ENCODE measurements at places on chromosomes 13 and 19.
A peak's percentile ranks its signal among the peaks of the same experiment; 100 is the strongest.

- no peak for DNase-seq
These were observed 10.6 kb downstream of the CSNK1A1L start for GRCh38 chr13:37094840-37095239.

GRCh38 chr19:45455707-45456499 lies 11.9 kb upstream of the FOSB start:
- peak; percentile 99 for DNase-seq

GRCh38 chr13:52892925-52893324 lies 44.5 kb upstream of the PCDH8 start:
- DNase-seq = no peak

DNA sequence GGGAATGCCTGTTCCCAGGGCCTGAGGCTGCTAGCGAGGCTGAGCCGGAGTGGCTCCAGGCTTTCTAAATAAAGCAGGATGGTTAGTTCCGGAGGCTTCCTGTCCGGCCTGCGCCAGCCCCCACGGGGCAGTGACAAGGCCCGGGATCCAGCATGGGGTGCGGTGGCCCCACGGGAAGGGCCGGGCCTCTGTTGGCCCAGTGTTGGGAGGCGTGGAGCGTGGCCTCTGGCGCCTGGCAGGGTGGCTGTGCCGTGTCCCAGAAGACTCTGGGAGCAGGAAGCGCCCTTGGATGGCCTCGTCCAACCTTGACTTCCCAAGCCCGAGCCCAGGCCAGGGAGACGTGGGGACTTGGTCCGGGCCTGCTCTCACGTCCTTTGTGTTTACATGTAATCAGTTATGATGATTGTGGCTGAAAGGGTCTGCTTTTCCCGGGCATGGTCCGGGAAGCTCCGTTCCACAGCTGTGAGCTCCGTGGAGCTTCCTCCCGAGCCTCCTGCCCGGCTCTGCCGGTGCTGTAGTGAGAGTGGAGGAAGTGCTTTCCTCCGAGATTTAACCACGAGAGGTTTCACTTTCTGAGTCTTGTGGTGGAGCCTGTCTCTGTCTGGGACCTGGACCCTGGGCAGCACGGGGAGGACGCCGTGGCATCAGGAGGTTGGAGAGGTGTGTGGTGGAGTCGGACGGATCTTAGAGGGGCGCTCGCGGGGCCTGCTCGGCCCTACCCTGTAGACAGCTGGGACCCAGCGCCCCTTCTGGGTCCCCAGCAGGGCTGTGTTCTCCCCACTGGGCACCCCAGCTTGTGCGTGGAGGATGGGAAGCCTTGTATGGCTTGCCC lies 4.6 kb downstream of the GNA11 start:
- DNase-seq = no peak

GRCh38 chr19:51158474-51159129 lies 16.5 kb downstream of the SIGLEC7 start:
- DNase-seq = peak; percentile 74

DNA sequence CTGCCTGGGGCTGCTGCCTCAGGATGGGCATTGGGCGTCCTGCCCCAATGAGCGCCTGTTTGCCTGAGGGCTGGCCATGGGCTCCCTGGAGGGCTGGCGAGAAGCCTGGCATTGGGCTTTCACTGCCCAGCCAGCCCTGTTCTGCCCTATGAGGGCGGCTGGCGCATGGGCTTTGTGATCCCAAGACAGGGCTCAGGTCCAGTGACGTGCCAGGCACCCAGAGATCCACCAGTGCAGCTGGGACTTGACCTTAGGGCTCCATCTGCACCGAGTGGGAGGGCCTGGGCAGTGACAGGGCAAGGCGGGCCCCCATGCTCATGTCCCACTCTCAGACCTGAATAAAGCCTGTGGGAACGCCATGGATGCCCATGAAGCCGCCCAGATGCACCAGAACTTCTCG lies 34.3 kb downstream of the MAU2 start:
- no peak for DNase-seq

- no peak for DNase-seq
These were observed 43.8 kb downstream of the SERP2 start for GRCh38 chr13:44417446-44417845.

- DNase-seq = no peak
These were observed 17.8 kb downstream of the GPR12 start for GRCh38 chr13:26742691-26743358.

- no peak for DNase-seq
These were observed 219.1 kb downstream of the IRS2 start for GRCh38 chr13:109567315-109567714.

GRCh38 chr13:112618501-112618900 lies 30.5 kb upstream of the TUBGCP3 start:
- no peak for DNase-seq

- no peak for DNase-seq
These were observed 196.9 kb downstream of the ZIC5 start for GRCh38 chr13:99774644-99775043.

GRCh38 chr19:34578751-34579150 lies 97.2 kb downstream of the WTIP start:
- no peak for DNase-seq

DNA sequence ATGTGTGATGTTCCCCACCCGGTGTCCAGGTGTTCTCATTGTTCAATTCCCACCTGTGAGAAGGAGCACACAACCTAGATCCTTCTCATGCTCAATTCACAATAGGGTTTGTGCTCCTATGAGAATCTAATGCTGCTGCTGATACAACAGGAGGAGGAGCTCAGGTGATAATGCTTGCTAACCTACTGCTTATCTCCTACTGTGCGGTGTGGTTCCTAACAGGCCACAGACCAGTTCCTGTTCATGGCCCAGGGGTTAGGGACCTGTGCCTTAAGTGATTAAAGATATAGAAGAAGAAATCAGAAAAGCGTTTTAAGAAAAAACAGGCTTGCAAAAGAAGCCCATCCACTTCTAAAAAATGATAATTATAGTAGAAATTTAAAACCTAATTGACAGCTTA lies 17.5 kb downstream of the DLEU7 start:
- no peak for DNase-seq

- no peak for DNase-seq
These were observed 77.3 kb downstream of the ZNF486 start for GRCh38 chr19:20244356-20244755.

- no peak for DNase-seq
These were observed 49.3 kb upstream of the EEF1AKMT1 start for GRCh38 chr13:20823071-20823470.

DNA sequence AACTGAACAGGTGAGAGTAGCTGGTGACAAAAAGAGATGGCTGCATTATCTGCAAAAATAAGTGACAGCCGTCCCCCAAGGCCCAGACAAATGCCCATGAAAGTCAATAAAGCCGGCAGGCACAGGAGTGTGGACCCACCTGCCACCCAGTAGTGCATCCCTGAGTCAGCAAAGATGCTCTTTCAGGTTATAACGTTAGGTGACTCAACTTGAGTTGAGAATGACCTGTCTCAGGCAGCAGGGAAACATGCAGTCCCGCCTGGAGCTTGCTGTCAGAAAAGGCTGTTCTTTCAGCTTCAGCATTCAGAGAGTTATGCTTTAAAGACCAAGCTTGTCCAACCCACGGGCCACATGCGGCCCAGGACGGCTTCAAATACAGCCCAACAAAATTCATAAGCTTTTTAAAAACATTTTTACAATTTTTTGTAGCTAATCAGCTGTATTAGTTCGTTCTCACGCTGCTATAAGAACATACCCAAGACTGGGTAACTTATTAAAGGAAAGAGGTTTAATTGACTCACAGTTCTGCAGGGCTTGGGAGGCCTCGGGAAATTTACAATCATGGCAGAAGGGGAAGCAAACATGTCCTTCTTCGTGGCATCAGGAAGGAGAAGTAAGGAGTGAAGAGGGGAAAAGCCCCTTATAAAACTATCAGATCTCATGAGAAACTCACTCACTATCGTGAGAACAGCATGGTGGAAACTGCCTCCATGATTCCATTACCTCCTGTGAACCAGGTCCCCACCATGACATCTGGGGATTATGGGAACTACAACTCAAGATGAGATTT lies 110.4 kb downstream of the RAB20 start:
- no peak for DNase-seq

DNA sequence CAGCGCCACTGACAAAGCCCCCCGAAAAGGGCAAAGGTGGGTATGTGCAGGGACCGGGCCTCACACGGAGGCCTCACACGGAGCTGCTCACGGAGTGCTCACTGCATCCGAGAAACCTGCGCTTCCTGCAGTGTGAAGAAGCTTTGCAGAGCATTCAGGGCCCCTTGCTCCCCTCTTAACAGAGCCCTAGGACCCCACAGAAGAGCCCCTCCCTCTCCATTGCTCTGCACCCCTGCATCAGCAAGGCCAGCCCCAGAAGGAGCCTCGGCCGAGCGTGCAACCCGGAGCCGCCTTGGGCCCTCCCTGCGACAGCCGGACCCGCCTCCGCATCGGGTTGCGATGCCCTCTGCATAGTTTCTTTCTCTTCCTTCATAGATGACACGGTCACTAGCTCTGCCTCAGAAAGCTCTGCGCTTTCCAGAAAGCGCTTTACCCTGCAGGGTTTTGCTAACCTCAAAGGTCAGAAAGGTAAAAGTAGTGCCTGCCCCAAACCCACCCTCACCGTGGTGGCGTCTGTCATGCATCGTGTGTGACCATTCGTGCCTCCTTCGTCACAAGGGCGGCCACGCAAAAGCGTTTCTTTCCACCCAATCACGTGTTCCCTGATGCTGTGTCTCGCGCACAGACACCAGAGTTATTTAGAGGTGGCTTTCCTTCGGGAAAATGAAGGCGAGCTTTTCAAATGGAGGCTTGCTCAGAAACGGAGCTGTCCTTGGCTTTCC lies 15.7 kb upstream of the F7 start:
- no peak for DNase-seq

DNA sequence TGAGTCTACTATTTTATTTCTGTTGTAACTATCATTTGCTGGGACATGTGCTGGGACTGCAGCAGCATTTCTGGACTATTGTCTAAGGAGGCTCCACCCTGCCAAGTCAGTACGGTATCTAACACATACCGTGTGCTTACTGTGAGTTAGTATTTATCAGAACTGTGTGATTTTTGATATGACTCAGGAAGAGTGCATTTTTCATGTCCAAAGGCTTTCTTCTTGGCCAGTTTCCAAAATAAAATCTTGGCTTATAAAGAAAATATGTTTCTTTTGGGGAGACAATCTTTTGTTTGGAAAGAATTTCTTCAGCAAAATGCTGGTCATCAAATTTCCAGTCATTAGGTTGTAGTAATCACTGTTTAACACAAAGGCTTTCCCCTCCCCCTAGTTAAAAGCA lies 11.6 kb downstream of the PARP4 start:
- DNase-seq = no peak

- peak; percentile 1 for DNase-seq
These were observed 113.0 kb downstream of the SLC7A1 start for GRCh38 chr13:29482504-29482903.

DNA sequence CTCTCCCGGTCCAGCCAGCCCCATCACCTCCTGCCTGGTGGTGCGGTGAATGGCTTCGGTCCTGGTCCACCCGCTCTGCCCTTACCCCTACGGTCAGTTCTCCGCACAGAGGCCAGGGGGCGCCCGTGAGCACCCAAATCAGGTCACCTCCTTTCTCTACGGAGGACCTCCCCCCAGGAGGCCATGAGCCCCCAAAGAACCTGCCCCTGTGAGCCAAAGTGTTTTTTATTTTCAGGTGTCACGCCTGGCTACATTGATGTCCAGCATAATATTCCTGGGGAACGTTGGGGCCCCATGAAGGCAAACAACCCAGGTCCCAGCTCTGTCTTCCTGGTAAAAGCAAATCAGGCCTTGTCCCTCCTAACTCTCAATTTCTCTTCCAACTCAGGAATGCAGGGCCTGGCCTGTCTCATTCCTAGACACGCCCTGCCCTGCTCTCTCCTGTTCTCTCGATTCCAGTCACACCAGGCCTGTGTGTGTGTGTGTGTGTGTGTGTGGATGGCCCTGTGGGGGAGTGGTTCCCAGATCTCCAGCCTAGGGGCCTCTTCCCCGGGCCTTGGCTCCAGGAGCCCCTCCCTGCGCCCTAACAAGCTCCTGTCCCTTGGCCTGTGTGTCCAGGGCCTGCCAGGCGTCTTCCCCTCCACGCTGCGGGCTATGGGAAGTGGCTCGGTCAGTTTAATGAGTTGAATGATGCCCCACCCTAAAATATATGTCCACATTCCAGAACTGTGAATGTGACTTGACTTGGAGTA lies 9.7 kb upstream of the GIPC1 start:
- DNase-seq = no peak

- DNase-seq = no peak
These were observed 488.4 kb downstream of the KLF5 start for GRCh38 chr13:73547239-73547638.

GRCh38 chr13:24911133-24911908 lies 147.4 kb downstream of the RNF17 start:
- DNase-seq = no peak

- no peak for DNase-seq
These were observed 667 bp upstream of the ZNF790 start for GRCh38 chr19:36838784-36839324.

GRCh38 chr19:37719927-37720265 lies 335 bp upstream of the ZNF607 start:
- no peak for DNase-seq

DNA sequence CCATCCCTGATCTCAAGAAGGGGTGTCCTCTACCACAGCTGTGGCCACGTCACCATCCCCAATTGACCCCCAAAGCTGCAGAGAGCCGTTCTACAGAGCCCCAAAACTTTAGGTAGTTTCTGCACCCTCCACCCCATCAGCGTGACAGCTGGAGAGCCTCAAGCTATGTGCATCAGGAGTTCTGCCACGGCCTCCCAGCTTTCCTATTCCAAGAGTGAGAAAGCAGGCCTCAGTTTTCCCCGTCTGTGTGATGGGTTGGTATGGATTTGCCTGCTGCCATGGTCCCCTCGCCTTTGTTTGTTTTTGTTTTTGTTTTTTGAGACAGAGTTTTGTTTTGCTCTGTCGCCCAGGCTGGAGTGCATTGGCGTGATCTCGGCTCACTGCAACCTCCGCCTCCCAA lies 1.5 kb downstream of the BCL3 start:
- DNase-seq = no peak

DNA sequence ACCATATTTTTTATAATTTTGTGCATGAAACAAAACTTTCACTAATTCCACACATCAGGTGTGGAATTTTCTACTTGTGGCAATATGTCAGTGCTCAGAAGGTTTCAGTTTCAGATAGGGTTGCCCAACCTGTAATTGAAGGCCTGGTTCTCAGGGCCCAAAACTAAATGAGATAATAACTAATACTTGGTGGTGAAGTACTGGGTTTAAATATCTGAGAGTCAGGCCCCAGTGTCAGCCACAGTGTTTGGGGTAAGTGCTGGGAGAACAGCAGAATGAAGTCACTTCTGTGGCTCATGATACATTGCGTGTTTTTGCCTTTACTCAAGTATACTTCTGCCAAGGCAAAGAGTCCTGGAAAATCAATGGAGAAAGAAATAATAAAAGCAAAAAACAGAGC lies 5.6 kb downstream of the SAFB start:
- no peak for DNase-seq

- no peak for DNase-seq
These were observed 40.5 kb downstream of the RAP2A start for GRCh38 chr13:97474349-97474980.

GRCh38 chr19:6362027-6362350 lies 658 bp downstream of the CLPP start:
- no peak for DNase-seq

DNA sequence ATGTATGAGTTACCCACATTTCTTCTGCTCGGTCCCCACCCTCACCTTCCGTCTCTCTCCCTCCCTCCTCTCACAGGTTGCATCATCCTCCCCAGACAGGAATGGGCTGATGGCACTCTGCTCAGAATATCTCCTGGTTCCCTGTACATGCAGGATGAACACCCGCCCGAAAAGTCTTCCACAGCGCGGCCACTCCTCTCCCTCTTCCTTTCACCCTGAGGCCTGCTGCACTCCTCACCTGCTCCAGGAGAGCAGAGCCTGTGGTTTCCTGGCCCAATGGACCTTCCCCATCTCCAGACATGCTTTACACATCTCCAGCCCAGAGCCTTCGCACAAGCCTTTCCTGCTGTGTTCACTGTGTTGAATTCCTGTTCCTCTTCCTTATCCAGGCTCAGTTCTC lies 40.9 kb downstream of the GSX1 start:
- DNase-seq = no peak

All from ascending aorta (tissue), 2 donors.